ENCODE measurements at places on chromosomes 1 and 21. TPM values are rescaled to one million over a fixed set of nuclear protein-coding genes. Genes with fewer than 3 reads are reported as not detected.

C1orf226 gene
- 13.2 TPM for total RNA-seq

DNA sequence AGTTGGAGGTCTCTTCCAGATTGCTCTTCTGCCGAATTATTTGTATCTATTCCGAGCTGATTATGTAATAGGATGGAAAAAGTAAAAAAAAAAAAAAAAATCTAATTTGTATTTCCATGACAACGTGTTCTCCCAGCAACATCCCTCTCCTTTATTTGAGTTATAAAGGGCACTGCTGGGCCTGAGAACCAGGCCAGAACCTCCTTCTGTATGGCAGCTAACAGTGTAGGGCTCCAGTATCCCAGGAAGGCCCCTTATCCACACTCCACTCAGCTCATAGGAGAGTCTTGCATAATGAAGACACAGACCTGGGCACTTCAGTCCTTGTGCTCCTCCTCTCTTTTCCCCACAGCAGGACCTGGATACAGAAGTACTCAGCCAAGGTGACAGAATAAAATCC lies 3.7 kb upstream of the IPO9 start:
- DNase-seq: no peak

DNA sequence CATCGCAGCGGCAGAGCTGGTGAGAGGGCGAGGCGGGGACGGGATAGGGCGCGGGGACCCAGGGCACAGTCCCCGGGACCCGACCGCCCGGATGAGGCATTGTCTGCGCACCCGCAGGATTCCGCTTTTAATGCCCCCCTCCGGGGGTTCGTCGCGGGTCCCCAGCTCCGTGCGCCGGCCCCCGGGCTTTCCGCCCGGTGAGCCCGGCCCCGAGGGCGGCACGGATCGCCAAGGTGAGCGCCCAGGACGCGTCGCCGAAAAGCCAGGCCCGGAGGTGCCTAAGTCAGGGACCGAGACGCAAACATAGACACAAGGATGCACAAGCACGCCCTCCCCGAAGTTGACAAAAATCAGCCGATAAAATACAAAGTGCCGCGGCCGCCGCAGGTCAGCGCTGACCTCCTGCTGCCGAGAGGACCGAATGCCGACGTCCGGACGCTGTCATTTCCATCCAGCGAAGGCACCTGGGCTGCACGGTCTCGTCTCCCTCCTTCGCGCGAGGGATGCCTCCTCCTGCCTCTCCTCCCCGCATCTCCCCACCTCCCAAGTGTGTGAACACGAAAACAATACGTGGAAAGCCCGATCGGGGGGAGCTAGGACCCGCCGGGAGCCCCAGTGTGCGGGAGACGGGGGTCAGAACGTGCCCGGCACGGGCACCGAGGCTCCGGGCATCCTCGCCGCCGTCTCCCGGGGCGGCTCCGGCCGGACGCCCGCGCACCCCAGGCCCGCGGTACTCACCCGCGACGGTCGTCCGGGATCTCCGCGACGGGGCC lies 101.1 kb upstream of the SOD1 start:
- DNase-seq: no peak

SLC25A33 gene
- total RNA-seq: 4.6 TPM

- DNase-seq: no peak
These were observed 37.0 kb upstream of the PLPPR4 start for GRCh38 chr1:99227056-99227897.

DNA sequence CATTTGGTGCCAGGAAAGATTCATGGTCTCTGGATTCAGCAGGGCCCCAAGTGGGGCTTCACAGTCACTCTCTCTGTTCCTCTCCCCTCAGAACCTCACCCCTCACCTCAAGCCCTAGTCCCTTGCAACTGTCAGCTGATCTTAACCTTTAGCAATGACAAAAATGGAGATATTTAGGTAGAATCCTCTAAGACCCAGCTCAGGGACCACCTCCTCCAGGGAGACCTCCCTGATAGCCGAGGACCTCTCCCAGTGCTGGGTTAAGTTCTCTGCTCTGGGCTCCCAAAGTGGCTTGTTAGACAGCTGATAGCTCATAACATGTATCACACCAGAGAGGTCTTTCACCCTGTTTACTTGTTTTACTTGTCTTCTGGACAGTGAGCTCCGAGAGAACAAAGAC lies 257.6 kb upstream of the KIAA0040 start:
- no peak for DNase-seq

Measured in stomach (tissue), 19 donors.